ENCODE measurements at places on chromosomes 12 and 14. TPM values are rescaled to one million over a fixed set of nuclear protein-coding genes. Genes with fewer than 3 reads are reported as not detected.

The TROAP gene
- 4.6 TPM for total RNA-seq

The NINJ2 gene
- total RNA-seq, result 5.8 TPM

The VRTN gene
- 0.06 TPM for total RNA-seq

The USP44 gene
- 18.6 TPM for total RNA-seq

- peaks cover 2% of the 10 kb centered on the region for H3K27me3 ChIP-seq
- H3K4me1 ChIP-seq, result peaks cover 2% of the 10 kb centered on the region
- DNase-seq, result no peak
- no peak overlapping the region for H3K4me3 ChIP-seq
Measured at GRCh38 chr12:1536817-1537216, 57.6 kb downstream of the FBXL14 start.

- DNase-seq, result no peak
- peaks cover 73% of the 10 kb centered on the region for H3K36me3 ChIP-seq
- H3K4me1 ChIP-seq, result peaks cover 7% of the 10 kb centered on the region
- peak overlapping the region; percentile 26 for H3K27ac ChIP-seq
- H3K27me3 ChIP-seq, result no peaks in the 10 kb centered on the region
Measured at GRCh38 chr12:57143454-57143853, 4.0 kb downstream of the LRP1-AS start.

GRCh38 chr12:6230321-6231110 is 30.3 kb downstream of the CD9 start:
- no peaks in the 10 kb centered on the region for H3K27me3 ChIP-seq
- H3K4me3 ChIP-seq, result no peak overlapping the region
- peak; percentile 46 for DNase-seq
- no peaks in the 10 kb centered on the region for H3K36me3 ChIP-seq

GRCh38 chr12:85369365-85370154 is 89.5 kb downstream of the ALX1 start:
- H3K4me1 ChIP-seq, result no peaks in the 10 kb centered on the region
- no peak overlapping the region for H3K27ac ChIP-seq
- no peaks in the 10 kb centered on the region for H3K27me3 ChIP-seq
- H3K36me3 ChIP-seq, result no peaks in the 10 kb centered on the region
- DNase-seq, result no peak
- H3K4me3 ChIP-seq, result no peak overlapping the region

DNA sequence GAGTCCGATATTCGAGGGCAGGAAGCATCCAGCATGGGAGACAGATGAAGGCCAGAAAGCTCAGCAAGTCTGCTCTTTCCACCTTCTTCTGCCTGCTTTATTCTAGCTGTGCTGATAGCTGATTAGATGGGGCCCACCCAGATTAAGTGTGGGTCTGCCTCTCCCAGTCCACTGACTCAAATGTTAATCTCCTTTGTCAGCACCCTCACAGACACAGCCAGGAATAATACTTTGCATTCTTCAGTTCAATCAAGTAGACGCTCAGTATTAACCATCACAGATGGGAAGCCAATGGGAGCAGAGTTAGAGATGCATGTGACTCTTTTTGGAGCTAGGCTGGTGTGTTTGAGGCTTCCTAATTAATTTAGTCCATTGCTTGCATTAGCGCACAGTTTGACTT is 17.0 kb downstream of the C12orf75 start:
- no peaks in the 10 kb centered on the region for H3K4me1 ChIP-seq
- no peak overlapping the region for H3K27ac ChIP-seq
- no peak for DNase-seq
- no peak overlapping the region for H3K4me3 ChIP-seq
- no peaks in the 10 kb centered on the region for H3K27me3 ChIP-seq

GRCh38 chr12:132484183-132484890 is 5.6 kb upstream of the FBRSL1 start:
- peaks cover 3% of the 10 kb centered on the region for H3K4me1 ChIP-seq
- no peaks in the 10 kb centered on the region for H3K27me3 ChIP-seq
- no peaks in the 10 kb centered on the region for H3K36me3 ChIP-seq
- no peak for DNase-seq

All from lung (tissue), 17 donors.